ENCODE measurements at places on chromosomes 3 and 15.

GRCh38 chr3:165754219-165755007 lies 82.8 kb downstream of the BCHE start:
- H3K4me3 ChIP-seq, result no peak overlapping the region
- H3K27me3 ChIP-seq, result no peaks in the 10 kb centered on the region
- H3K36me3 ChIP-seq, result no peaks in the 10 kb centered on the region

DNA sequence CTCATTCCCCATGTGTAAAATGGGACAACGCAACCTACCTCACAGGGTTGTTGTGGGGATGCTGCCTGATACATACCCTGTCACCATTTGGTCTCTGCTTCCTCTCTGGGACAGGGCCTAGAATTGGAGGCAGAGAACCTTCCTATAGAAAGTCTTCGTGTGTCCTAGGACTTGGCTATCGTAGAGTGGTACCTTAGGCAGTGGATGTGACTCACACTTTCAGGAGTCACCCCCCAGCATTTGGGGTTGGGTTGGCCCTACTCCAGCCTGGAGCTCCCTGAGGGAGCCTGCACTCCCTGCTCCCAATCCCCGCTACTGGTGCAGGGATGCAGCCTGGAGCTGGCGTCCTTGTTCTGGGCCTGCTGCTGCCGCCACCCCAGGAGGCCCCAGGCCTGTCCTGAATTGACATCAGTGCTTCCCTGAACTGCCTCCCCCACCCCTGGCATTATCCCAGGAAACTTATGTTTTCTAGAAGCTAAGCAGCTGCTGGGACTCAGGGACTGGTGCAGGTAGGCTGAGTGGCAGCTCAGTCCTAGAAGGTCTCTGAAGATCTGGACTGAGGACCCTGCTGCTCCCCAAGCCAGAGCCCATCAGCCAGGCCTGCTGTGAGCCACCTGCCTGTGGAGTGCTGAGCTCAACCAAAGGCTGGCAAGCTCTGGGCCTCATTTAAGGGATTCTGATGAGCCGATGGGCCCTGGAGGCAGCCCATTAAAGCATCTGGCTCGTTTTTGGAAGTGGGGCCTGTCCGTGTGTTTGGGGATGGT lies 9.9 kb downstream of the C15orf39 start:
- peaks cover 16% of the 10 kb centered on the region for H3K36me3 ChIP-seq
- no peak for DNase-seq
- peaks cover 29% of the 10 kb centered on the region for H3K4me1 ChIP-seq
- no peak overlapping the region for H3K27ac ChIP-seq

DNA sequence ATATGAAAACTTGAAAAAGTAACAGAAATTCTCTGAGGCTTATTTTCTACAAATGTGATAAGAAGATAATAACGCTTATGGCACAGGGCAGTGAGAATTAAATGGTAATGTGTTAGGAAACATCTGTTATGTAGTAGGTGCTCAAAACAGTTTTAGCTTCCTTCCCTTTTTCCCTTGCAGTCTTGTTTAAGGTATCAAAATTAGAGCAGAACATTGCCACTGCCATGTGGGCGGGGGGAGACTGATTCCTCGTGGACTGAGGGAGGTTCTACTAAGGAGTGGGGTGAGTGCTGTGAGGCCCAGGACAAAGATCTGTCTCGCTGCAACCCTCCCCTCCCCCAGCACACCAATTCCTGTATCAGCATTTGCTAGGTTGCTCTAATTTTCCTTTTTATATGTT lies 702.4 kb downstream of the TUSC7 start:
- H3K27me3 ChIP-seq, result no peaks in the 10 kb centered on the region
- H3K4me3 ChIP-seq, result no peak overlapping the region
- no peaks in the 10 kb centered on the region for H3K4me1 ChIP-seq
- H3K27ac ChIP-seq, result no peak overlapping the region

GRCh38 chr3:167750272-167750971 lies 14.9 kb downstream of the SERPINI1 start:
- no peaks in the 10 kb centered on the region for H3K36me3 ChIP-seq
- H3K4me1 ChIP-seq, result no peaks in the 10 kb centered on the region
- H3K27me3 ChIP-seq, result no peaks in the 10 kb centered on the region
- no peak overlapping the region for H3K4me3 ChIP-seq

DNA sequence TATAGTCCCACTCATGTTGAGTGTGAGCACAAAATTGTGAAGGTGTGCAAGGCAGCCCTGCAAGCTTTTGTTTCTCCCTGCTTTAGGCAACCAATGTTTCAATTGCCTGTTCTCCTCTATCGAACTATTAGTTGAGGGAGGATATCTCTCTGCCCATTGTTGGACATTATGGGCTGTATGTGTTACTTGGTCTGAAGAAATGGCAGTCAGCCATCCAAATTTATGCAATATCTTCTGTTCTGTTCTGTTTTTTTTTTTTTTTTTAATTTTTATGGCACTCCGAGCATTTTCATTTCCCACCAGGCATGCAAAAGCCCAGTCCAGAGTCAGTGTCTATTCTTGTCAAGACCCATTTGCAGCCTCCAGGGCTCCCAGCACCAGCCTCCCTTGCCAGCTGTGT lies 44.0 kb downstream of the ANAPC13 start:
- H3K4me1 ChIP-seq, result no peaks in the 10 kb centered on the region
- H3K4me3 ChIP-seq, result no peak overlapping the region
- DNase-seq, result no peak
- H3K36me3 ChIP-seq, result no peaks in the 10 kb centered on the region
- H3K27ac ChIP-seq, result no peak overlapping the region
- no peaks in the 10 kb centered on the region for H3K27me3 ChIP-seq

DNA sequence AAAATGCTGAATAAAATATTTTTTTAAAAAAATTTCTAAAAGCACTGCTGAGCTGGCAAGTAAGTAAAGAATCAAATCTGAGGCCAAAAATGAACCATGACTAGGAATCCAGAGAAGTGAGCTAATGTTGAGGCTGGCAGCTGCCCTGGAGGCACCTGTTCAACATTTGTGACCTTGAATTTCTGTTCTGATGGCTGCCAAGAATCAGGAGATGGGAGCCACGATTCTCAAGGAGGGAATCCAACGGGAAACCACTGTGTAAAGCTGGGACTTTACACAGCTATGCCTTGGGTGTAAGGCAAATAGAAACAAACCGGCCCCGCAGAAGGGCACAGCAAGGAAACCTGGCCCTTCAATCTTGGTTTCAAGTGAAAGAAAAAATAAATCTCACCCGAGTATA lies 22.7 kb downstream of the HEG1 start:
- no peaks in the 10 kb centered on the region for H3K27me3 ChIP-seq
- H3K27ac ChIP-seq, result no peak overlapping the region
- no peaks in the 10 kb centered on the region for H3K4me1 ChIP-seq
- H3K4me3 ChIP-seq, result no peak overlapping the region

DNA sequence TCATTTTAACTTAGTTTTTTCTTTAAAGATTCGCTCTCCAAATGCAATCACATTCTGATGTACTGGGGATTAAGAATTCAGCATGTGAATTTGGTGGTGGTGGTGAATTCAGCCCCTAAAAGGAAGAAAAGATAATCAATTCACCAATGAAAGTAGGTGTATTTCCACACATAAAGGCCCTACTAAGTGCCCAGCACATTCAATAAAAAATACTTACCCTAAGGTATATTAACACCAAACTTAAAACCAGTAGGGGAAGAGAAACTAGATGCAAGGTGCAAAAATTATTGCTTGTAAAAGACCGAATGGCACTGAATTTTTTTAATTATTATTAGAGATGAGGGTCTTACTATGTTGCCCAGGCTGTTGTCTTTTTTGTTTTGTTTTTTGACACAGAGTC lies 16.8 kb upstream of the SUCNR1 start:
- DNase-seq, result no peak
- no peak overlapping the region for H3K27ac ChIP-seq
- H3K4me1 ChIP-seq, result peaks cover 22% of the 10 kb centered on the region
- no peak overlapping the region for H3K4me3 ChIP-seq

GRCh38 chr3:32154205-32154579 lies 47.8 kb downstream of the GPD1L start:
- DNase-seq, result no peak
- H3K4me1 ChIP-seq, result no peaks in the 10 kb centered on the region
- H3K36me3 ChIP-seq, result no peaks in the 10 kb centered on the region
- no peak overlapping the region for H3K4me3 ChIP-seq
- H3K27me3 ChIP-seq, result no peaks in the 10 kb centered on the region

DNA sequence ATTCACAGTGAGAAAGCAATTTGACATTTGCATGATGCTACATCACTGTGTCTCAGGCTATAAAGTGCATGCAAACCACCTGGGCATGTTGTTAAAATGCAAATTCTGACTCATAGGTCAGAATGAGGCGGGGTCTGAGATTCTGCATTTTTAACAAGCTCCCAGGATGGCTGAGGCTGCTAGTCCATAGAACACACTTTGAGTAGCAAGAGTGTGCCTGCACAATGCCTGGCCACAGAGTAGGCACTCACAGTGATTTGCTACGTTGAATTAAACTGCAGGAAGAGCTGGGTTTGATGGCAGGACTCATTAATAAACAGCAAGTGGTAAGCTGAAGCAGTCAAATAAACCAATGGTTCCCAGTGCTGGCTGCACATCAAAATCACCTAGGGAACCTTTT lies 48.1 kb downstream of the NTRK3 start:
- no peak overlapping the region for H3K27ac ChIP-seq
- H3K36me3 ChIP-seq, result no peaks in the 10 kb centered on the region
- no peaks in the 10 kb centered on the region for H3K27me3 ChIP-seq
- H3K4me3 ChIP-seq, result no peak overlapping the region
- DNase-seq, result no peak

DNA sequence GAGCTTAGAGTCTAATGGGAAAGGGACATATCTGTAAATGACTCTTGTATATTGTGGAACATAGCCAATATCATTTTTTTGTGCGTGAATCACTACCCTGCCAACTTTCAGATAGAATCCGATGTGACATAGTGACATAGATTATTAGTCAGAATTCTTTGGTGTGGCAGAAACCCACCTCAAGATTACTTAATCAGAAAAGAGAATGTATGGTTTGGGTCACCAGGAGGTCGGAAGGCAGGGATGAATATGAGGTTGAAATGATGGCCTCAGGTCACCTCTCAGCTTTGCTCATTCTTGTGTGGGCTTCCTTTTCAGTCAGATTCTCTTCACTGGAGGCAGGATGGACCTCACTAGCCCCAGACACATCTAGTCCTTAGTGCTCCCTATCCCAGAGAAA lies 41.4 kb downstream of the SNAPC5 start:
- DNase-seq, result no peak
- no peaks in the 10 kb centered on the region for H3K4me1 ChIP-seq
- no peaks in the 10 kb centered on the region for H3K36me3 ChIP-seq
- no peaks in the 10 kb centered on the region for H3K27me3 ChIP-seq

GRCh38 chr15:86375733-86376280 lies 296.1 kb downstream of the AGBL1 start:
- no peak for DNase-seq
- no peak overlapping the region for H3K4me3 ChIP-seq
- H3K36me3 ChIP-seq, result no peaks in the 10 kb centered on the region

DNA sequence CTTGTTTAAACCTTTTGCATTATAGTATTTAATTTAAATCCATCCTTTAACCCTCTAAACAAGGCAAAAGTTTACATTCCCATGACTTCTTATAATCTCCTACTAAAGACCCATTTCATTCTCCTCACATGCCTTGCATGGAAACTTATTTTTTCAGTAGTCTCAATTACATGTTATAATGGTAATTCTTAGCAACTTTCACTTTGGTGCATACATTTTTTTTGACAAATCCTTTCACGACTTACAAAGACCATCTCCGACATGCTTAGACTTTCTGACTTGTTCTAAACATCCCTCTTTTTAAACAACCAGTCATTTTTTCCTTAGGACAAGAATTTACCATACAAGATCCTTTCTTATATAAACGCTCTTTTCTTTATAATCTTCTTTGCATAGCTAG lies 615.4 kb upstream of the GBE1 start:
- no peak for DNase-seq
- H3K4me1 ChIP-seq, result no peaks in the 10 kb centered on the region
- H3K4me3 ChIP-seq, result no peak overlapping the region

Measured in sigmoid colon (tissue), 7 donors.